ENCODE measurements at places on chromosomes 7 and 10.

DNA sequence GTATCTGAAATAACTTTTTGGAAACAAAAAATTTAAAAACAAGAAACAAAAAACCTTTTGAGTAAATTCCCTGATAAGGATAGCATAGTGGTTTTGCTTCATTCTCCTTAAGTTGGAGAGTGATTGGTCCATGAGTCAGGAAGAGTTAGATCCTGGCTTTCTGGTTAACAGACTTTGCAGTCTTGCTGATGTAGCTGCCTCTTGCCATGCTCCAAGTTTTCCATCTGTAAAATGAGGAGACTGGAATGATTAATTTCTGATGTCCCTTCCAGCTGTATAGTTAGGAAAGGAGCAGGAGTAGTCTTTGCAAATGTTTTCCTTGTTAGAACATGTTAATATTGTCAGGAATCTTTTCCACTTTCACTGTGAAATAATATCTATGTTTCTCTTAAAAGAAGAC, 266.6 kb downstream of the DNAJB9 start:
- no peak for DNase-seq

GRCh38 chr10:8173243-8173865, 118.9 kb downstream of the GATA3 start:
- no peak for DNase-seq

- no peak for DNase-seq
Measured at GRCh38 chr10:101560298-101561067, 27.6 kb downstream of the POLL start.

GRCh38 chr7:30893357-30893756, 18.3 kb upstream of the AQP1 start:
- DNase-seq: no peak

GRCh38 chr10:123904834-123905409, 13.3 kb upstream of the CPXM2 start:
- no peak for DNase-seq

All from NCI-H1105 (cell line).